Thoracic aorta (tissue), 2 donors: ENCODE measurements at places on chromosomes 5 and 9. TPM values are rescaled to one million over a fixed set of nuclear protein-coding genes. Genes with fewer than 3 reads are reported as not detected.

DNA sequence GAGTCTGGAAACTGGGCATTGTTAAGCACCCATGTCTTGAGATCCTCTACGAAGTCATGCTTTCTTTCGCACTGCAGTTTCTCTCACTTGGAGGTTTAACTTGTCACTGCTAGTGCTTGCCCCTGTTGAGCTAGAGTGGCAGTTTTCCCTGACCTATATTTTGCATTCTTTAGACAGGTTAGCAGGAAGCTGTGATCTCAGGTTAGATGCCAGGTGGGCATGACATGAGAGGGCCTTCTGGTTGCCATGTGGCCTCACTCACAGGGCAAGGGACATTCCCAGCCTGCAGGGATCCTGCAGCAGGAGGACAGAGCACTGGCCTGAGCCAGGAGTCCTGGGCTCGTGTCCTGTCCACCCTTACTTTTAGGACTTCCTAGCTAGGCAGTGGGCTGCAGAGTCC is 28.6 kb downstream of the SLC36A1 start:
- DNase-seq, result no peak

DNA sequence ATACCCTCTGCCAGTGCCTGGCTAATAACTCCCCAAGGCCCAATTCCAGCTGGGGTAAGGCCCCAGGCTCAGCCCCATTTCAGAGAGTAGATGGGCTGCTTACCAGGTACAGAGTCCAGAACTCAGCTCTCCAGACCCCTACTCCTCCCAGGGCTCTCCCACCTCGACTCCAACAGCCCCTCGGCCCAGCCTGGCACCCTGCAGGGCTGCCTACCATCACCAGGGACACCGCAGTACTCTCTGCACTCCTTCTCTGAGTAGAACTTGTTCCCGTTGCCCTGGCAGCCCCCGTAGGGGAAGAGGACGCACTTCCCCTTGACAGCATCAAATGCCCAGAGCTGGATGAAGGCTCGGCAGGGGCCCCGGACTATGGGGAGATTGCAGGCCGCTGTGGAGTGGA is 17.4 kb downstream of the AMBP start:
- DNase-seq, result no peak

CA9 gene
- 10.7 TPM for total RNA-seq

- no peak for DNase-seq
These were observed 23.2 kb downstream of the GLRX start for GRCh38 chr5:95799191-95799835.

DNA sequence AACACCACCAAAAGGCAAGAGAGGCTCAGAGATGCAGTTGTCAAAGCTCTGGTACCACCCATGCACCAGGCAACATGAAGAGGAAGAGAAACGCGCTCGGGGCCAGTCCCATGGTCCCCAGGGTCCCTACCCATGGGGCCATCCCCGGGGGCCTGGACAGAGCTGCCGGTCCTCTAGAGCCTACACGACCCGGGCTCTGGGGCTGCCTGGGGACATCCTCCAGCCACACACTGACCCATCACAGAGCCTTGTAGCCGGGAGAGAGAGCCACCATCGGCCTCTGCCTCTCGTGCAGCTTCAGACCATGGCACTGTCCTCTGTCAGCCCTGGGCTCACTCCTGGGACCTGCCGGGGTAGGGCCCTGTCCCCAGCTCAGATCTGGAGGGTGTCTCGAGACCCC is 23.7 kb downstream of the VAV2 start:
- DNase-seq, result no peak

CEP72 gene
- total RNA-seq, result 0.68 TPM

SLC6A3 gene
- not detected for total RNA-seq
